ENCODE measurements at places on chromosomes 11 and 22. TPM values are rescaled to one million over a fixed set of nuclear protein-coding genes. Genes with fewer than 3 reads are reported as not detected.

The GNAZ gene
- 1.1 TPM for total RNA-seq

The SEPTIN3 gene
- 1.5 TPM for total RNA-seq

The ESAM gene
- total RNA-seq: 1.0 TPM

The TTC12 gene
- 4.1 TPM for total RNA-seq

The ASPHD2 gene
- total RNA-seq: 4.4 TPM

The PRR14L gene
- total RNA-seq: 31.8 TPM

The TP53I11 gene
- 14.0 TPM for total RNA-seq

The OR6A2 gene
- total RNA-seq: not detected

The BRSK2 gene
- 0.44 TPM for total RNA-seq

The OR8K5 gene
- total RNA-seq: not detected

The RAG2 gene
- total RNA-seq: not detected

The WNT11 gene
- total RNA-seq: not detected

The SLC29A2 gene
- 7.4 TPM for total RNA-seq

The ATP6V1E1 gene
- total RNA-seq: 74.5 TPM

The ISX gene
- not detected for total RNA-seq

The CRACR2B gene
- 0.32 TPM for total RNA-seq

The ANO5 gene
- not detected for total RNA-seq

The ADAMTS15 gene
- total RNA-seq: not detected

The WT1 gene
- total RNA-seq: not detected

The OR2AG1 gene
- not detected for total RNA-seq

The HEPN1 gene
- not detected for total RNA-seq

The ZNRF3 gene
- total RNA-seq: 2.2 TPM

The EXPH5 gene
- 3.3 TPM for total RNA-seq

The IGLL1 gene
- total RNA-seq: not detected

The ATG2A gene
- 16.3 TPM for total RNA-seq

The GGTLC2 gene
- not detected for total RNA-seq

The OPCML gene
- total RNA-seq: not detected

The SCARF2 gene
- 0.21 TPM for total RNA-seq

The PLAAT2 gene
- total RNA-seq: not detected

The SOX6 gene
- not detected for total RNA-seq

The GLB1L2 gene
- 11.0 TPM for total RNA-seq

The RIBC2 gene
- total RNA-seq: 6.2 TPM

The MRGPRG gene
- not detected for total RNA-seq

The OR51L1 gene
- total RNA-seq: not detected

The KDM4E gene
- not detected for total RNA-seq

The IL17REL gene
- 0.12 TPM for total RNA-seq

The YPEL4 gene
- total RNA-seq: 0.17 TPM

The MAP6 gene
- not detected for total RNA-seq

The DRD4 gene
- total RNA-seq: 1.2 TPM

The PRG3 gene
- not detected for total RNA-seq

The IFTAP gene
- 4.2 TPM for total RNA-seq

The OR4S2 gene
- not detected for total RNA-seq

The OR52N2 gene
- not detected for total RNA-seq

The NPTXR gene
- total RNA-seq: 1.4 TPM

The GPHA2 gene
- total RNA-seq: not detected

The PHOX2A gene
- not detected for total RNA-seq

The DCHS1 gene
- 0.88 TPM for total RNA-seq

The APOBEC3B gene
- 6.0 TPM for total RNA-seq

The TBX1 gene
- total RNA-seq: not detected

The PRAME gene
- not detected for total RNA-seq

The TBX10 gene
- not detected for total RNA-seq

The SYT13 gene
- total RNA-seq: not detected

The SULT4A1 gene
- not detected for total RNA-seq

The LMNTD2 gene
- 4.5 TPM for total RNA-seq

The RBM14 gene
- total RNA-seq: 173 TPM

The RCOR2 gene
- total RNA-seq: 0.19 TPM

The CYB561A3 gene
- 31.8 TPM for total RNA-seq

The KCNJ5 gene
- total RNA-seq: not detected

The BACE1 gene
- 0.62 TPM for total RNA-seq

The GLYATL2 gene
- total RNA-seq: not detected

Data from activated naive CD4-positive, alpha-beta T cell treated with anti-CD3 and anti-CD28 coated beads for 36 hours (primary cell).